Psoas muscle (tissue), 8 donors: ENCODE measurements at places on chromosomes 5 and 9. TPM values are rescaled to one million over a fixed set of nuclear protein-coding genes. Genes with fewer than 3 reads are reported as not detected.

GRCh38 chr5:126358525-126358924, 64.7 kb upstream of the GRAMD2B start:
- H3K36me3 ChIP-seq: no peaks in the 10 kb centered on the region
- H3K27me3 ChIP-seq: no peaks in the 10 kb centered on the region
- no peak overlapping the region for H3K4me3 ChIP-seq

- peak overlapping the region; percentile 86 for H3K4me3 ChIP-seq
- H3K36me3 ChIP-seq: no peaks in the 10 kb centered on the region
- peaks cover 55% of the 10 kb centered on the region for H3K4me1 ChIP-seq
- no peak for DNase-seq
- peak overlapping the region; percentile 96 for H3K27ac ChIP-seq
Measured at GRCh38 chr5:36877667-36878391, 1.3 kb downstream of the NIPBL start.

The ARPC5L gene
- 48.4 TPM for total RNA-seq

The PLPP7 gene
- 88.0 TPM for total RNA-seq
